Peyer's patch (tissue), 4 donors: ENCODE measurements at places on chromosomes 7 and 10. TPM values are rescaled to one million over a fixed set of nuclear protein-coding genes. Genes with fewer than 3 reads are reported as not detected.

GRCh38 chr7:33035776-33036175 is 26.8 kb downstream of the NT5C3A start:
- no peak overlapping the region for H3K4me3 ChIP-seq
- no peaks in the 10 kb centered on the region for H3K4me1 ChIP-seq
- H3K27me3 ChIP-seq = no peaks in the 10 kb centered on the region
- no peak overlapping the region for H3K27ac ChIP-seq
- H3K36me3 ChIP-seq = no peaks in the 10 kb centered on the region
- no peak for DNase-seq

DNA sequence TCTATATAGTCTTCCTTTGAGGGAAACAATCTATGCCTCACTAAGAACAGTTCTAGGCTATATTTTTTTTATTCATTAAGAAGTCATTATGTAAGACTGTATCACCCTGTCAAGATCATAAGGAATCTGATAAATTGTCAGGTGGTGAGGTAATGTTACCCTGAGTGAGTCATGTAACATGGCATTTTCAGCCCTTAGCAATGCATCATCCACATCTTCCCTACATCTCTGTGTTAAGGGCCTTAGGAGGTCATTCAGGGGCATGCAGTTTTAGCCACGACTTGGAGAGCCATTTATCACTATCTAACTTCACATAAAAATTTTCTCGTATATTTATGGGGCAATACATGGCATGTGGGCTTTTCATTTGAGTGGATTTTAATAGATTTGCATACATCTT is 924.5 kb upstream of the MBL2 start:
- no peak overlapping the region for H3K4me3 ChIP-seq
- no peaks in the 10 kb centered on the region for H3K27me3 ChIP-seq
- H3K36me3 ChIP-seq = no peaks in the 10 kb centered on the region
- no peaks in the 10 kb centered on the region for H3K4me1 ChIP-seq
- no peak for DNase-seq

DNA sequence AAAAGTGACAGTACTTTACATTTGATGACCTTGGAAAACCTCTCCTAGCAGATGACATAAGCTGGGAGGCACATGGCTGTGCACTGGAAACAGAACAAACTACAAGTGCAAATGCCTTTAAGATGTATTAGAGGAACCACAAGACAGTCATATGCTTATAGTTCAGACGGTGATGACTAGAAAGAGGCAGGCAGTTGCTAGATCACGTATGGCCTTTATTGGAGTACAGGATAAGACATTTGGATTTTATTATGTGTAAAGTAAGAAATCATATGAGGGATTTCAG is 290.0 kb downstream of the SORCS1 start:
- H3K4me3 ChIP-seq = no peak overlapping the region
- H3K27me3 ChIP-seq = no peaks in the 10 kb centered on the region
- H3K4me1 ChIP-seq = no peaks in the 10 kb centered on the region

- H3K27me3 ChIP-seq = no peaks in the 10 kb centered on the region
- H3K4me3 ChIP-seq = no peak overlapping the region
- H3K4me1 ChIP-seq = no peaks in the 10 kb centered on the region
These were observed 1.7 kb downstream of the FOXP2 start for GRCh38 chr7:114416129-114416990.

GRCh38 chr10:114541081-114541796 is 116.8 kb downstream of the ABLIM1 start:
- no peaks in the 10 kb centered on the region for H3K27me3 ChIP-seq

GRCh38 chr10:71708301-71708703 is 11.3 kb downstream of the C10orf105 start:
- no peaks in the 10 kb centered on the region for H3K36me3 ChIP-seq
- peak; percentile 81 for DNase-seq
- H3K4me3 ChIP-seq = no peak overlapping the region
- H3K27me3 ChIP-seq = no peaks in the 10 kb centered on the region

DNA sequence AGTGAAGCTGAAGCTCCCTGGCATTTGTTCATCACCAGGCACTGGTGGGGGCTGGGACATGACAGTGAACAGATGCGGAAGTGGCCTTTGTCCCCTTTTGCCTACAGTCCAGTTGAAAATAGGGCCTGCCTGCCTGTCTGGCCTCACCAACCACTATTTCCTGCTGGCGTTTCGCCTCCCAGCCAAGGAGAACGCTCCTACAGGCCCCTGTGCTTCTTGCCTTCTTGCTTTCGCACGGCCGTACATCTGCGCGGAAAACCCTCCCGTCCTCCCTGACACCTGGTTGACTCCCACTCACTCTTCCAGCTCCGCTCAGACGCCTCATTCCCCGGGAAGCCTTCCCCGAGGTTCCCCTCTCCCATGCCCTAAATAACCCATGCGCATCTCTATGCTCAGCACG is 317.3 kb downstream of the PRPF18 start:
- no peak for DNase-seq
- H3K36me3 ChIP-seq = no peaks in the 10 kb centered on the region
- no peaks in the 10 kb centered on the region for H3K4me1 ChIP-seq
- no peak overlapping the region for H3K4me3 ChIP-seq
- H3K27ac ChIP-seq = no peak overlapping the region

The SLC18A2 gene
- total RNA-seq = 0.83 TPM

The SNX13 gene
- total RNA-seq = 51.2 TPM

The ITGB8 gene
- 45.8 TPM for total RNA-seq

The FOXK1 gene
- total RNA-seq = 31.1 TPM

The ZP3 gene
- total RNA-seq = 2.8 TPM

The ATOH7 gene
- not detected for total RNA-seq

The RAPGEF5 gene
- 144 TPM for total RNA-seq
